CD4-positive, alpha-beta memory T cell (primary cell): ENCODE measurements at places on chromosomes 16 and 17. TPM values are rescaled to one million over a fixed set of nuclear protein-coding genes. Genes with fewer than 3 reads are reported as not detected.

Gene PPY
- not detected for total RNA-seq

Gene UMOD
- not detected for total RNA-seq

Gene KRT36
- total RNA-seq = not detected

Gene IRF8
- total RNA-seq = 1.4 TPM

Gene TBX6
- 1.3 TPM for total RNA-seq

Gene TAF1C
- 102 TPM for total RNA-seq

Gene MYL4
- not detected for total RNA-seq

Gene SLFN11
- total RNA-seq = 74.2 TPM

Gene TPSG1
- total RNA-seq = not detected

Gene FOXL1
- not detected for total RNA-seq

Gene ASGR2
- not detected for total RNA-seq

Gene KRT13
- total RNA-seq = not detected

Gene UNC13D
- total RNA-seq = 171 TPM

Gene KRTAP3-3
- total RNA-seq = not detected

Gene MTMR4
- 65.7 TPM for total RNA-seq

Gene SLC13A5
- total RNA-seq = not detected

Gene SLC12A3
- total RNA-seq = not detected

Gene MYCBPAP
- total RNA-seq = 5.3 TPM

Gene KDM6B
- 119 TPM for total RNA-seq

Gene CAPNS2
- total RNA-seq = not detected

Gene NLGN2
- total RNA-seq = 8.8 TPM

Gene HYDIN
- not detected for total RNA-seq

Gene KRT9
- not detected for total RNA-seq

Gene TSPOAP1
- total RNA-seq = 19.1 TPM

Gene KRT14
- not detected for total RNA-seq

Gene CLN3
- total RNA-seq = 63.6 TPM

Gene SPIRE2
- total RNA-seq = 3.3 TPM

Gene NUBP1
- 28.4 TPM for total RNA-seq

Gene TBC1D26
- 0.49 TPM for total RNA-seq

Gene MEOX1
- total RNA-seq = 1.7 TPM

Gene GNGT2
- total RNA-seq = 3.3 TPM

Gene CCDC78
- total RNA-seq = 5.1 TPM

Gene PRAC2
- not detected for total RNA-seq

Gene CRHR1
- not detected for total RNA-seq

Gene DPEP2
- 119 TPM for total RNA-seq

Gene C17orf78
- total RNA-seq = not detected

Gene SETD6
- 38.3 TPM for total RNA-seq

Gene COIL
- 19.6 TPM for total RNA-seq
